ENCODE measurements at places on chromosomes 6 and 20.
A peak's percentile ranks its signal among the peaks of the same experiment; 100 is the strongest.

DNA sequence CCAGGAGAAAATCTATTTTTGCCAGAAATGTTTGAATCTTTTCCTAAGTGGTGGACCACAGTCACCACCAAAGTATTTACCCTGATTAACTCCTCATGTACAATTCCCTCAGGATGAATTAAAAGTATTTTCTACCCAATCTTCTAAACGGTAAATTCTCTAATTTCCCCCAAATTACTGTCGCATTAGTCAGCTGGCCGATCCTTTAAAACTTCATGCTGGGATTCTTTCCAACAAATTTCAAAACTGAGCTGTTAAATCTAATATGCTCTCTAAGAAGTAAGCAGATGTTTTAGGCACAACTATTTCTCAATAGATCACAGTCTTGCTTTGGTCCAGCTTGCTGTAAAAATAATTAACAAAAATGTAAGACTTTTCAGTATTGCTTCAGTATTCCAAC is 447.2 kb downstream of the FRK start:
- no peak for DNase-seq

GRCh38 chr6:148112851-148113319 is 229.8 kb upstream of the SASH1 start:
- DNase-seq: no peak

DNA sequence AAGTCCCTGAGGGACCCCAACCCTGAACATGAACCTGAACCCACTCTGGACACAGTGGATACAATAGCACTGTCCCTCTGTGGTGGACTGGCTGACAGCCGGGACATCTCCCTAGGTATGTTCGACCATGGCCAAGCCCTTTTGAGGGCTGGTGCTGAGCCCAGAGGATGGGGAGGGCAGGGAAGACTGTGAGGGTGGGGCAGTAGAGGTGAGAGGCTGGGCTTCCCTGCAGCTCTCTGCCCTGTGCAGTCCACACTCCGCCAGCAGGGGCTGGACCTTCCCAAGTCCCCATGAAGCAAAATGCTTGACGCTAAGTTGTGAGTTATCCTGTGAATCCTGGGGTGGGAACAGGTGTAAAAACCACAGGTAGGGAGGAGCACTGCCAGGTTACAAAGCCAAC is 11.5 kb downstream of the LPIN3 start:
- DNase-seq: no peak

DNA sequence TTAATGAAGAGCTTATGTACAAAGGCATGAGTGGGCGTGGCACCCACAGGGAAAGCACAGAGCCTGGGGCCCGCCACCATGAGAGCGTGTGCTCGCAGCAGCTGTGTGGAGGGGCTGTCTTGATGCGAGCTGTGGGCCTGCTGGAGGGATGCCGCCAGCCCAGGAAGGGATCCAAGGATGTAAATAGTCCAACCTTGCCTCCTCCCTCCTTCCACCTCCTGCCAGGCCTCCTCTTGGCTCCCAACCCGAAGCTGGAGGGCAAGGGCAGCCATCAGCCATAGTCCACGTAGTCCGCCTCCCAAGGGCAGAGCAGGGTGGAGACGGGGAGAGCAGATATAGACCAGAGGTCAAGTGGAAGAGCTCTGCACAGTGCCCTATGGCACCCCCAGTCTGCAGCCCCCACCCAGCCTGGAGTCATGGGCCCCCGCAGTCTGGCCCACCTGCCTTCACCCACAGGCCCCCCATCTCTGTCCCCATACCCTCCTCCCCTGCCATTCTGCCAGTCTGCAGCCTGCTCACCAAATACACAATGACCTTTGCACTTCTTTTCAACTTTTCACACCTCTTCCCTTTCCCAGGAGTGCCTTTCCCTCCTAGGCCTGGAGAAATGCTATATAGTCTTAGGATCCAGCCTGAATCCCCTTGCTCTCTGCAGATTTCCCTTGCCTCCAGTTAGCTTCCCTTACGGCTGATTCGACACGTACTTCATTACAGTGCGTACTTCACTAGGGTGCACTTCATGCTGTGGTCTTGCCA is 77.1 kb downstream of the SHLD1 start:
- no peak for DNase-seq

GRCh38 chr20:58852543-58853271 is at the start of gene GNAS:
Gene GNAS (plus strand): TSS chr20:58852716.
- DNase-seq: no peak

DNA sequence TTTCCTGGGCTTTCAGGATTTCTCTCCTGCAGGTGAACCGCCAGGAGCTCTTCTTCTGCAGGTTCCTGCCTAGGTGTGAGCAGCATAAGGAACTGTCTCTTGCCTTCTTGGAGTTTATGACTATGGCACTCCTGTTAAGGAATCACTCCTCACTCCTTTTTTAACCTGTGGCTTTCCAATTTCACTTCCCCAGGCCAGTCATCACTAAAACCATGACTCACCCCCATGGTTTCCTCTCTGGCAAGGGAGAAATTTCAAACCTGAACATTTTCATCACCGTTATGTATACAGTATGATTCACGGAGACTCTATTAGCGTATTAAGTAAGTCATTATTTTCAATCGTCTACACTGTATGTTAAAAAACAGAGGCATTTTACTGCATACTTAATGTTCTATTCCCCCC is 78.2 kb upstream of the ARID1B start:
- DNase-seq: no peak

- no peak for DNase-seq
These were observed 201.9 kb downstream of the LY86 start for GRCh38 chr6:6790393-6790792.

GRCh38 chr6:133242637-133243585 is 1.8 kb downstream of the EYA4 start:
- no peak for DNase-seq

- no peak for DNase-seq
These were observed 93.7 kb upstream of the CD83 start for GRCh38 chr6:14023855-14024254.

DNA sequence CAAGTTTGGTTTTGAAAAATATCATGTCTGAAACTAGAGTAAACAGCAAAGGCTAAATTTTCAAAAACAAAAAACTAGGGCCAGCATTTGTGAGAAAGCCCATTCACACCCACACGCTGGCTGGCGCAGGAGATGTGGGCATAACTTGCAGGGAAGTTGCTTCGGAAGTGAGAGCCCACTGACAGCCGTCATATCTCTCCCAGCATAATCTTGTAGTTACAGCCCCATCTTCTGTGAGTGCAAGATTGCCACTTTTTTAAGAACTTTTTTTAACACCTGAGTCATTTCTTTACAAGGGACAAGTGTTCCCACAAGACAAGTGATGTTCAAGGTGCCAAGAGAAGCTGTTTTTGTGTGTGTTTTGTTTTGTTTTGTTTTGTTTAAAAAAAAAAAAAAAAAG is 212.5 kb upstream of the CNR1 start:
- peak; percentile 9 for DNase-seq

- no peak for DNase-seq
These were observed 94.0 kb downstream of the ADGRG6 start for GRCh38 chr6:142395768-142396231.

GRCh38 chr6:111541026-111541681 is 58.1 kb upstream of the REV3L start:
- DNase-seq: peak; percentile 99

DNA sequence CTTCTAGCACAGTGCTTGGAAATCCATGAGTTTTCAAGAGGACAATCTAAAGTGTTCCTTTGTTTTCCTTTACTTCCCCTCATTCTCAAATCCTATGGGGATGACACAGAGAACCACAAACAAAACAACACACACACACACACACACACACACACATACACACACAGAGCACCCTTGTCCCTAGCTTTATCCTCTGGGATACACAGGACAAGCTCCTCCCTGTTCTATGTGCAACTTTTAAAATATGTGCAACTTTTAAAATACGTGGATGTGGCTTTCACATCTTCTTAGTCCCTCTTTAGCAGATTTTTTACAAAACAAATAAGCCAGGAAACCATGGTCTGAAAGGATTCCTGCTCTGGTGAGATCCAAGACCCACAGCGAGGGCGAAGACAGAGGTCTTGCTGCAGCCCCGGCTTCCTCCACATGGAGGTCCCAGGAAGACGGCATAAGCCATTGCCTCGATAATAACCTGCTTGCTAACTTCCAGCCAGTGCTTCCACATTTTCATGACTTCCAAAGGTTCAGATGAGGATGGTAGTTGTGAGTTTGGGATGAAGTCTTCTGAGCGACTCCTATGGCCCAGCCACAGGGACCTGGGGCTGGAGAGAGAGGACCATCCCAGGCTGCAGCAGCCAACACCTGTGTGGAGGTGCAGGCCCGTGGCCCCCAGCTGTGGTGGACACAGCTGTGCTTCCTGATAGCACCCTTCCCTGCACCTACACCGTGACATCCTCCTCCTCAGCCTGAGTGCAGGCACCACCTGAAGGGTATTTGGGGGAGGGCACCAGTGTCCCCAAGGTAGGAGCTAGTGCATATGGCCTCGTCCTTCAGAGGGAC is 62.8 kb upstream of the CD93 start:
- no peak for DNase-seq

DNA sequence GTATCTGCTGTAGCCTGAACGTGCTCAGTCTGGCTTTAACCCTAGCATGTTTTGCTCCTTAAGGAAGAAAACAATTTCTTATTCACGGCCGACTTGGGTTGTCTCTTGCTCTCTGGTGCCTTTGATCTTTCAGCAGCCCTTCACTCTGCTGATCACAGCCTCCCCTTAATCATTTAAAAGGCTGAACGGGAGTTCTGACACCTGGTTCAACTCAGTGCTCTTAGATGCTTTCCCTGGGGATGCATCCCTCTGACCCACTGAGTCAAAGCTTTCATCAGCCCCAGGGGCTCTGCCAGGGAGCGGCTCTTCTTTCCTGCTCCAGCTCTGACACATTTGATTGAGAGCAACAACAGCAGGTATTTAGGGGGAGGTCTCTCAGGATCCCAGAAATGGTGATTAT is 79.0 kb upstream of the FYN start:
- no peak for DNase-seq

GRCh38 chr6:98947411-98948292 is at the start of gene FBXL4:
Gene FBXL4 (minus strand): TSS chr6:98947946. CDS start chr6:98926988, 20,958 bp downstream.
- DNase-seq: peak; percentile 95

GRCh38 chr6:35185302-35185681 is 28.5 kb upstream of the SCUBE3 start:
- no peak for DNase-seq

DNA sequence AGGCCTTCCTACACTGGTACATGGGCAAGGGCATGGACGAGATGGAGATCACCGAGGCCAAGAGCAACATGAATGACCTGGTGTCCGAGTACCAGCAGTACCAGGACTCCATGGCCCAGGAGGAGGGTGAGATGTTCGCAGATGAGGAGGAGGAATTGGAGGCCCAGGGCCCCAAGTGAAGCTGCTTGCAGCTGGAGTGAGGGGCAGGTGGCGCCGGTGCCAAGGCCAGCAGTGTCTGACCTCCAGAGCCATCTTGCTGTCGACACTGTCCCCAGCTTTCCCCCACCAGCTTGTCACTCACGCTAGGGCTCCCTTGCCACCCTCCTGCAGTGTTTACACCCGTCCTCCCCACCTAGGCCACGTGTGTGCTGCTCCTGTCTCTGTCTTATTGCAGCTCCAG is 12.2 kb downstream of the GABRR2 start:
- DNase-seq: no peak

GRCh38 chr20:49969234-49969633 is 13.5 kb upstream of the SNAI1 start:
- DNase-seq: no peak

DNA sequence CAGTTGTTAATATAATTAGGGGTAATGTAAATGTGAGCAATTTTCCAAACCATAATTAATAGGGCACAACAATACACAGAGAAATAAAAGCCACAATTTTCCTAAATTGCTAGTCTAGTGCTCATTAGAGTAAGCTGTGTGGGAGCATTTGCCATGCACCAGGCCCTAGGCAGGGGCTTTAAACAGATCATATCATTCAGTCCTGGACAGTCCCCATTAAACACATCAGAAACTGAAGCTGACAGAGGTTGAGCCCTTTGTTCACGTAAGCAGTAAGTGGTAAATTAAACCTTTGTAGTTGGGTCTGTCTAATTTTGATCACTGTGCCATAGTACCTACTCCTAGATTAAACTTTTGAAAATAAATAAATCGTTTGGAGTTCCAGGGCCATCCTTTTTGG is 931.1 kb downstream of the C6orf118 start:
- DNase-seq: no peak

- no peak for DNase-seq
These were observed 13.4 kb downstream of the CST3 start for GRCh38 chr20:23624324-23624691.

- no peak for DNase-seq
These were observed 111.7 kb upstream of the CD93 start for GRCh38 chr20:23197836-23198235.

- no peak for DNase-seq
These were observed 200.3 kb downstream of the RNGTT start for GRCh38 chr6:88763160-88763559.

GRCh38 chr6:131210469-131210868 is 75.2 kb downstream of the AKAP7 start:
- DNase-seq: no peak

DNA sequence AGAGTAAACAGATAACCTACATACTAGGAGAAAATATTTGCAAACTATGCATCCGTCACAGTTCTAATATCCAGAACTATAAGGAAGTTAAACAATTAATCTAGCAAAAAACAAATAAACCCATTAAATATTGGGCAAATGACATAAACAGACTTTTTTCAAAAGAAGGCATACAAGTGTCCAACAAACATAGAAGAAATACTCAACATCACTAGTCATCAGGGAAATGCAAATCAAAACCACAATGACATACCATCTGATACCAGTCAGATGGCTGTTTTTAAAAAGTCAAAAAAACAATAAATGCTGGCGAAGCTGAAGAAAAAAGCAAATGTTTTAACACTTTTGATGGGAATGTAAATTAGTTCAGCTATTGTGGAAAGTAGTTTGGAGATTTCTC is 1117.7 kb upstream of the MAP3K7 start:
- DNase-seq: no peak

- DNase-seq: no peak
These were observed 67.7 kb downstream of the GFRA4 start for GRCh38 chr20:3595541-3595940.

DNA sequence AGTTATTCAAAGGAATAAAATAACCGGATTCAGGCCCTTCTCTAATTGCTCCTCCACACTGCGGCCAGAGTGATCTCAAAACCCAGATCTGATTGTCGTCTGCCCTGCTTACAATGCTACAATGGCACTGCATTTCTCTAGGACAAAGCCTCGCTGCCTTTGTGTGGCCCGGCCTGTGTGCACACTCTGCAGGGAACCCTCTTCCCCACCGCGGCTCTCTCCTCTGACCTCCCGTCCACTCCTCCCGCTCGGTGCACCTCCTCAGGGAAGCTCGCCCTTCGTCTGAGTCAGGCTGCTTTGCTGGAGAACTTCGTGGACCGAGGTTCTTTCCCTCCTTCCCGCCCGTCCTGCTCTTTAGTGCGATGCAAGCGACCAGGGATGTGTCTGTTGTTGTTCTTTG is 101.6 kb upstream of the SNX9 start:
- DNase-seq: no peak

DNA sequence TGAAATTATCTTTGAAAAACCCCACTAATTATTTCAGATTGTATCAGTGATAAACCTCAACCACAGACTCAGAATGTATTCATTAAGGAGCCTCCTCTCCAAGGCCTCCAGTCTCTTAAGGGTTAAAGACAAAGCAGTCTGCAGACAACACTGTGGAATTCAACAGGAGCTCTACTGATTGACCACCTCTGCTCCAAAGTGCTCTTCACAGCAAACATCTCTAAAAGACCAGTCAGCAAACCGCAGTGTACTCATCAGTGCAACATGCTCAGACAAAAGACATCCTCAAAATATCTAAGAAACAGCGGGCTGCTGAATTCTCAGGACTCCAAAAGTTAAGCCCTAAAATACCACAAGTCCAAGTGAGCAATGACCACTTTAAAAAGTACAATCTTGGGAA is 42.0 kb downstream of the UQCC1 start:
- DNase-seq: no peak

GRCh38 chr6:39819228-39819627 is 27.1 kb downstream of the DAAM2 start:
- DNase-seq: no peak

Measured in HAP-1 (cell line).